Mesendoderm (in vitro differentiated cells): ENCODE measurements at places on chromosomes 5 and 9.

DNA sequence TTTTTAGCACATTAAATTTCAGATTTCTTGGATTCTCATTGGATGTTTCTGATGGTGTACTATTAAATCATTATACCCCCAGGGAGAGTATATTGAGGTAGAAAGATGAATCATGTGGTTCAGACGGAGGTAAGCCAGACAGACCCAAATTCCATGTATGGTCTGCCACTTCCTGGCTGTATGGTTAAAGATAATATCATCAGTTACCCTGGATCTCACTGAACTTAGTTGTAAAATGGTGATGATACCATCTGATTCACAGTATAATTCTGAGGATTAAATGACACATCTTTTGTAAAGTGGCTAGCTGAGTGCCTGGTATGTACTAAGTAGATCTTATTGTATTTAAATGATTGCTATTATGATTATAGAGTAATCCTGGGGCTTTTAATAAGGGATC, 9.3 kb downstream of the SLC27A6 start:
- no peak for DNase-seq

DNA sequence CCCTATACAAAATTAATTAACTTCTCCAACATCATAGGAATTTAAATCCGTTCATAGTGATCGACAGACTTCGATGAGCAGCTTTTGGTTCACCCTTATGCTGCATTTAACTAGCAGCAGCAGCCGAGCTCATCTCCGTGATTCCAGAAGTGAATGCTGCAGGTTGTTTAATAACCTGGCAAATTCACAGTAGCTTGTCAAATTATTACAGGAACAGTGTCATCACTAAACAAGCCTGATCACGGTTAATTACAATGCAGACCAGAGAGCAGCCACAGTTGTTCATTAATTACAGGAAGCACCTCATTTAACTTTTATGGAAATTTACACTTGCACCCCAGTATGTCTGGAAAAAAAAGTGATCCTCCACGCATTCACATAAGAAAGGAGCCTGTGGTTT, 188.2 kb downstream of the BNC2 start:
- DNase-seq, result no peak

- no peak for DNase-seq
Measured at GRCh38 chr9:76944011-76944410, 38.1 kb upstream of the PRUNE2 start.

GRCh38 chr5:171155621-171156020, 153.4 kb upstream of the TLX3 start:
- no peak for DNase-seq

GRCh38 chr5:58439094-58439644, 20.7 kb downstream of the PLK2 start:
- no peak for DNase-seq

DNA sequence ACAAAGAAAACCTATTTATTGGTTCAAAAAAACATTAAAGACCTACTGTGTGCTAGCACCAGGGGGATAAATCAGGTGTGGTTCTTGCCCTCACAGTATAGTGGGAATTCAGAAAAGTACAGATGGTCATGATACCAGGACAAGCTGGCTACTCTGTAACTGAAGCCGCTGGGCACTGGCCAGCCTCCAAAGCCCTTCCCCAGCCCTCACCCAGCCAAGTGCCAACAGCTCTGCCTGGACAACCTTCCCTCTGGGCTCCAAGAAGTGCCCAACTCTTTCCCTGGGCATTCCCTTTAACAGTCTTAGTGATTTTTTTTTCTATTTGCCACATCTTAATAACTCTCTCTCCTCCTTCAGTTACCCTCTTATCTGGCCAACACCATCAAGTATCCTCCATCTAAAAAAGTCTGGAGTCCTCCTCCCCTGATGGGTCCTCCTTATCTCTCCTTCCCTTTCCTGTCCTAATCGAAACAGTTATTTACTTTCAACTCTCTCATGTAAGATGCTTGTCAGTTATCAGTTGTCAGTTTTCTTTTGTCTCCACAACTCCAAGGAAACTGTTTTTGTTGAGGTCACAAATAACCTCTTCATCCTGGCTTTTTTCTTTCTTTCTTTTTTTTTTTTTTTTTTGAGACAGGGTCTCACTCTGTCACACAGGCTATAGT, 13.3 kb upstream of the SEPTIN8 start:
- DNase-seq, result peak; percentile 45

DNA sequence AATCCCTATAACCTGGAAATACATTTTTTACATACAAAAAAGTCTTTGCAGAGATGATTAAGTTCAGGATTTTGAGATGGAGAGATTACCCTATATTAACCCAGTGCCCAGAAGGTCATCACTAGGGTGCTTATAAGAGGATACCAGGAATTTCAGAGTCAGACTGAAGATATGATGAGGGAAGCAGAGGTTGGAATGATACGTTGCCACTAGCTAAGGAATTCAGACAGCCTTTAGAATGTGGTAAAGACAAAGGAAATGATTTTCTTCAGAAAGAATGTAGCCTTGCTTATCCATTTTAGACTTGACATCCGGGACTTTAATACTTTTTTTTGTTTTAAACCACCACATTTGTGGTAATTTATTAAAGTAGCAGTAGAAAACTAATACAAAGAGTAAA, 2176.8 kb upstream of the C9orf72 start:
- peak; percentile 8 for DNase-seq

GRCh38 chr9:38391278-38392118, 1.0 kb upstream of the ALDH1B1 start:
- DNase-seq, result no peak

GRCh38 chr5:143025971-143026370, 255.8 kb downstream of the ARHGAP26 start:
- DNase-seq, result no peak

- DNase-seq, result no peak
Measured at GRCh38 chr9:127692071-127692470, 14.7 kb upstream of the CFAP157 start.

- DNase-seq, result no peak
Measured at GRCh38 chr5:68757006-68757405, 336.8 kb upstream of the SLC30A5 start.

DNA sequence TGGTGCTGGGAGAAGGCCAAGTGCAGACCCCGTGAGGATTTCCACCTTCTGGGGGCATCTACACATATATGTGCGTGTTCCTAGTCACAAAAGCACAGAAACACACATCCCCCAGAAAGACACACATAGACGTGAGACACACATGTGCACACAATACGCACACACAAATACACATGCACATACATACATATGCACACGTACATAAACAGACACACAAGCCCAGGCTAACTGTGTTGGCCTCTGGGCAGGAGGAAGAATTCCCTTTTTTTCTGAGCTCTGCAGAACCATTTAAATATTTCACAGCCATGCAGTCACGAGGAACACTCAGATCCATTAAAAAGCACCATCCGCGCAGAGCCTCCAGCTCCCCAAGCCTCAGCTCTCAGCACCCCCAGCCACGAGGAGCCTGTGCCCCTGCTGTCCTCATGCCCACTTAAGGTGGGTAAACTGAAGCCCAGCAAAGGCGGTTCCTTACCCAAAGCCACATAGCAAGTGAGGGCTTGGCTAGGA, 5.3 kb downstream of the NINJ1 start:
- DNase-seq, result no peak

DNA sequence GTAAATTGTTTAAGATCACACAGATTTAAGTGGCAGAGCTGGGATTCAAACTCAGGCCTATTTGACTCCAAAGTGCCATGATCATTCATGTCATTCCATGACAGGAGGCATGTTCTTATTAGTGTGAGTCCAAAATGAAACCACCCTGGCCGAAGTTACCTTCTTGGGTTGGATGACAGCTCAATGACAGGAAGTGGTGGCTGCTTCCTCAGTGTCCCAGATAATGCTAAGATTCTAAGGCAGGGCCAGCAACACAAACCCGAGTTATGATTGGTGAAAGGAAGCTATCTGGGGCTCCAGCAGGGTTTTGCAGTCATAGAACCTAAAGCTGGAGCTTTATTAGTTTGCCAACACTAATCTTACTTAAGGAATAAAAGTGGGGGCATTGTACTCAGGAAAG, 340.4 kb downstream of the SLIT3 start:
- DNase-seq, result no peak

- no peak for DNase-seq
Measured at GRCh38 chr9:111902391-111903139, 6.0 kb downstream of the UGCG start.

GRCh38 chr9:80507611-80508010, 935.8 kb downstream of the TLE4 start:
- no peak for DNase-seq

DNA sequence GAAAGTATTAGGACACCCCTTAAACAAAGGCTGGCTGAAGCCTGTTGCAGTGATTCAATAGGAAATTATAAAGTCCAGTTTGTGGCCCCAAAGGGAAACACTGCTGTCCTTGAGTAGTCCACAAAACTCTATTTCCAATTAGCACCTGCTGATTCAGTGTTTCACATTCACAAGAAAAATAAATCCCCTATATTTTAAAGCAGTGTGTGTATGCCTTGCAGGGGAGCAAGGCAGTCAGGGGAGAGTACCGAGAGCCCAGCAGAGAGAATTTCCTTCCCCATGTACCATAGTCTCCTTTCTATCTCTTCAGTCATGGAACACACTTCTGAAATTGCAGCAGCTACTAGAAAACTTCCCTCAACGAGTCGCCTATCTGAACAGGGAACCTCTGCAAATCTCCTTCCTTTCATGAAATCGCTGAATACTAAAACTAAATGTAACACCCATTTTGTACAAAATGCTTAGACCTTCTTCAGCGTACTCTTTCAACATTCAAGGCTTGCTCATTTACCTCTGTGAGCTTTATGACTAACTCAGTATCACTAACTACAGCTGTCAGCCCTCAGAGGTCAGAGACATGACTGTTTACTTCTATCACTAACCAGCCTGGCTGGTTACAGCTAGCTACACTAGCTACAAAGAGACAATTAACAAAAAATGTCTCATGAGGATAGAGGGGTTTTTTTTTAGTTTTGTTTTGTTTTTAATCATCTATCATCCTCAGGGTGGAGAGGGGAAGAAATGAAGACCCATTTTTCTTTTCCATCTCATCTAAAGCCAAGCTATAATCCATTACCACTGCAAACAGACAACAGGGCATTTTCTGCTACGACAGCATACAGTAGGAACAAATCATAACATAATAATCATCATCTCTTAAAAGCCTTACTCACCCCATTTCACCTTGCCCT, 188.7 kb downstream of the EBF1 start:
- no peak for DNase-seq

GRCh38 chr5:95162231-95162992, 122.5 kb downstream of the MCTP1 start:
- DNase-seq, result no peak

GRCh38 chr5:180127682-180128670, 56.4 kb upstream of the RNF130 start:
- DNase-seq, result no peak

GRCh38 chr9:92151691-92152393, 36.6 kb upstream of the SPTLC1 start:
- no peak for DNase-seq

- peak; percentile 29 for DNase-seq
Measured at GRCh38 chr5:28779161-28779754, 1740.9 kb upstream of the CDH9 start.

DNA sequence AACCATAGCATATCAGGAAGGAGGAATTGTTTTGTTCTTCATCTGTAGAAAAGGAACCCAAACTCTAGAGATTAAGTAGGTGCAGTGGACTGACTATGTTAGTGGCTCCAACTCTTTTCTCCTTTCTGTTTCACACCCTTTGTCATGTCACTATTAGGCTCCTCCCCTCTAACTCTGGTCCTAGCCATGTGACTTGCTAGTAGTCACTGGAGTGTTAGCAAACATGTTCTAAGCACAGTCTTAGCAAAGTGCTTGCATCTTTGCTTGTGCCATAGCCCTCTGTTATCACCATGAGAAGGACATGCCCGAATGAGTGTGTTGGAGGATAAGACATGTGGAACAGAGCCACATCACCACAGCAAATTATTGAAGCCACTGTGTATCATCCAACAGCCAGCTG, 55.4 kb upstream of the PPP3R2 start:
- no peak for DNase-seq

- DNase-seq, result no peak
Measured at GRCh38 chr9:132183134-132183533, 21.3 kb downstream of the NTNG2 start.

- peak; percentile 56 for DNase-seq
Measured at GRCh38 chr9:111975709-111976108, 79.1 kb downstream of the UGCG start.

DNA sequence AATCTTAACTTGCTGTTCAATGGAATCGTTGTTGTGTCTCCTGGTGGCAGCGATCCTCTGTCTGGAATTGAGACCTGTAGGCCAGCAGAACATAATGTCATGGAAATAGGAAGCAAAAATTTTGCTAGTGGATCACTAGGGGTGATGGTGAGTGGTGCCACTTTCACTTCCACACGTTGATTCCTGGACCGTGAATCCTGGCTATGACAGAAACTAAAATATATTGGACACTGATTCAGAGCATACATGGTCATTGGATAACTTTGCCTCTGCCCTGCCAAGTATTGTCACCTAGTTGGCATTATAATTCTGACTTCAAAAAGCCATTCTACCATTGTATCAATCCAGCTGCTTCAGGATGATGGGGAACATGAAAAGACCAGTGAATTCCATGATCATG, 353.2 kb downstream of the IRX1 start:
- no peak for DNase-seq

- DNase-seq, result peak; percentile 57
Measured at GRCh38 chr9:38025166-38025565, 43.9 kb downstream of the SHB start.

- DNase-seq, result no peak
Measured at GRCh38 chr5:114957384-114957783, 212.3 kb downstream of the TRIM36 start.

GRCh38 chr5:143601357-143601756, 197.9 kb upstream of the NR3C1 start:
- no peak for DNase-seq

DNA sequence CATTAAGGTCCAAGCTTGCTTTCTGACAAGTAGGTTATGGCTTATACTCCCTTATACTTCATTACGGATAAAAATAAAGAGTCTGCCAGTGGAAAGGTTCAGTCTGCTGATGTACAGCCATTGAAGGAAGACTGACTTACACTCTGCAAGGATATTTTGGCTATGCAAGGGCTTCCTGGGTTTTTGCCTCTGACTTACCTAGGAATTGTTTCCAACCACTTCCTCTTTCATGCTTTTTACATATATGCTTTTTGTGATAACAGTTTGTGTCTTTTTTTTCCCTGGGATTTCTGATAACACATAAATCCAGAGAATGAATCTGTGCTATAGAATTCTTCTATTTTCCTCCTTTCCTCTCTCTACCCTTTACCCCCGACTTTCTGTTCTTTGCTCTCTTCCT, 16.8 kb downstream of the ISOC1 start:
- DNase-seq, result no peak

- no peak for DNase-seq
Measured at GRCh38 chr5:122478741-122479442, 166.9 kb downstream of the SNCAIP start.
